ENCODE measurements at places on chromosomes 16 and 17.

DNA sequence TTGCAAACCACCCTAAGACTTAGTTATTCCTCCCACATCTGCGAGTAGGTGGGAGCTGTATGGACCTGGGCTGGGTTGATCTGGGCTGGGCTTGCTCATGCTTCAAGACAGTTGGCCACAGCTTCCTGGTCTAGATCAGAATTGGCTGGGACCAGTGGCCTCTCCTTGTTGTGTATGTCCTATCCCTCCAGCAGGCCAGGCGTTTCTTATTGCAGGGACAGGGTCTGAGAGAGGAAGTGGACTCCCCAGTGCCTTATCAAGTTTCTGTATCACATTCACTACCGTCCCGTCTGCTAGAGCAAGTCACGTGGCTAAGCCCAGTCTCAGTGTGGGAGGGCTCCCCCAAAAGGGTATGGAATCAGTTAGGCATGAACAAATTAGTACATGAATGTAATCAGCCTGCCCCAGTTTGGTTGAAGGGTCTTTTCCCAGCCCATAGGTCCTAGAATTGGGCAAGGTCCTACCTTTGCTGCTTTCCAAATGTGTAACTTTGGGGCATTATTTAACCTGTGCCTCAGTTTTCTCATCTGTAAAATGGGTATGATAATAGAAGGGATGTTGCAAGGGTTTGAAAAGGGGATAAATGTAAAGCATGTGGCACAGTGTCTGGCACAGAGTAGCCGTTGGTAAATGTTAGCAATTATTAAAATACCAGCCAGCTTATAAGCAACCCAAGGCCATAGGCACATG, 36.0 kb downstream of the NKD1 start:
- DNase-seq, result no peak

DNA sequence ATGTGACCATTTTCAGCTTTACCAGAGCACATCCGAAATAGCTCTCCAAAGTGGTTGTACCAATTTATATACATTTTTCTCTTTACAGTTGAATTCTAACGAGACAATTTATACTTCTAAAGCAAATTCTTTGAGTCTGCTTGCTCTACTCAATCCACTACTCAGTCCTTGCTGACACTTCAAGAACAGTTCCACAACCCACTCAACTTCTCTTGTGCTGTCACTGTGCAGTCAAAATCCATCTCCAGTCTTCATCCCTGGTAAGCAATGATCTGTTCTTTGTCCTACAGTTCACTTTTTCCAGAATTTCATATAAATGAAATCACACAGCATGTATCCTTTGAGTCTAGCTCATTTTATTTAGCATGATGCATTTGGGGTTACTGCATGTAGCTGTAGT, 30.6 kb downstream of the NETO2 start:
- DNase-seq, result no peak

- DNase-seq, result no peak
Measured at GRCh38 chr17:42025936-42026335, 6.0 kb downstream of the NKIRAS2 start.

DNA sequence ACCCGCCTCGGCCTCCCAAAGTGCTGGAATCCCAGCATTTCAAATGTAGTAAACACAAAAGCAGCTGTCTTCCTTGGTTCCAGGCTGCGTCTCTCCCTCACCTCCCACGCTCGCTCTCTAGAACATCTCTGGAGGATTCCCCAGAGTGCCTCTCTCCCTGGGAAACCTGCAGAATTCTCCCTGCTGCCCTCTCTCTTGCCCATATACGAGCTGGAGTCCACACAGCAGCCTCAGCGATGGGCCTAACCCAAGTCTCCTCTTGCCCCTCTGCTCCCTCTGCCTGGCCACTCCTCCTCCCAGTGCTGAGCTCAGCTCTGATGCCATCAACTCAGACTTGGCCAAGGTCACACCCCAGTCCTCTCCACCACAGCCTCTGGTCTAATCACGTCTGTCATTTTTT, 10.6 kb downstream of the GPRC5B start:
- no peak for DNase-seq

DNA sequence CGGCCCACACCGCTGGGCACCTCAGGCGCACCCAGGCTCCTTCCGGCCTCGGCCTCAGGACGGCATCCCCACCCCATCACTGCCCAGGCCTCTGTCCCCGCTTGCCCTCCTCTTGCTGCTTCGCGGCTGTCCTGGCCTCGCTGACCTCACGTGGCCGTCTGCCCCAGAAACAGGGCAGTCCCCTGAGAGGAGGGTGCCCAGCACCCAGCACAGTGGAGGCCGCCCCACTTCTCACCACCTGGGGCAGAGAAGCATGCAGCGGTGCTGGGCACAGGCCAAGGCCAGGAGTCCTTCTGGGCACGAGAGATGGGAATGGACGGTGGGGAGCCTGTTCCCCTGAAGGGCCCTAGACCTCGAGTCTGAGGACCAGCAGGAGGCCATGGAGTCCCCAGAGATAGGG, 8.9 kb downstream of the HAGH start:
- no peak for DNase-seq

DNA sequence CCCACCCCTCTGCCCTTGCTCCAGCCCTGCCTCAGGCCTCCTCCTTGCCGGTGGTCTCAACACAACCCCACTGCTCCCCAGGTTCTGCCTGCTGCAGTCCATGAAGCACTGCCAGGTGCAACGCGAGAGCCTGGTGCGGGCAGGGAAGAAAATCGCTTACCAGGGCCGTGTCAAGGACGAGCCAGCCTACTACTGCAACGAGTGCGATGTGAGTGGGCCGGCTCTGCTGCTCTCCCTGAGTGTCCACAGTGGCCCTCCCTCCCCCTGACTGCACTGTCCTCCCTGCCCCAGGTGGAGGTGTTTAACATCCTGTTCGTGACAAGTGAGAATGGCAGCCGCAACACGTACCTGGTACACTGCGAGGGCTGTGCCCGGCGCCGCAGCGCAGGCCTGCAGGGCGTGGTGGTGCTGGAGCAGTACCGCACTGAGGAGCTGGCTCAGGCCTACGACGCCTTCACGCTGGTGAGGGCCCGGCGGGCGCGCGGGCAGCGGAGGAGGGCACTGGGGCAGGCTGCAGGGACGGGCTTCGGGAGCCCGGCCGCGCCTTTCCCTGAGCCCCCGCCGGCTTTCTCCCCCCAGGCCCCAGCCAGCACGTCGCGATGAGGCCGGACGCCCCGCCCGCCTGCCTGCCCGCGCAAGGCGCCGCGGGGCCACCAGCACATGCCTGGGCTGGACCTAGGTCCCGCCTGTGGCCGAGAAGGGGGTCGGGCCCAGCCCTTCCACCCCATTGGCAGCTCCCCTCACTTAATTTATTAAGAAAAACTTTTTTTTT, 1.8 kb upstream of the TMEM88 start:
- no peak for DNase-seq

All from iPS DF 19.7 (cell line).